Activated T-helper 9 cell treated with anti-CD3 and anti-CD28 coated beads, Interleukin-2, amount 50 U/mL, for 16 hours (primary cell): ENCODE measurements at places on chromosomes 16 and 17.

DNA sequence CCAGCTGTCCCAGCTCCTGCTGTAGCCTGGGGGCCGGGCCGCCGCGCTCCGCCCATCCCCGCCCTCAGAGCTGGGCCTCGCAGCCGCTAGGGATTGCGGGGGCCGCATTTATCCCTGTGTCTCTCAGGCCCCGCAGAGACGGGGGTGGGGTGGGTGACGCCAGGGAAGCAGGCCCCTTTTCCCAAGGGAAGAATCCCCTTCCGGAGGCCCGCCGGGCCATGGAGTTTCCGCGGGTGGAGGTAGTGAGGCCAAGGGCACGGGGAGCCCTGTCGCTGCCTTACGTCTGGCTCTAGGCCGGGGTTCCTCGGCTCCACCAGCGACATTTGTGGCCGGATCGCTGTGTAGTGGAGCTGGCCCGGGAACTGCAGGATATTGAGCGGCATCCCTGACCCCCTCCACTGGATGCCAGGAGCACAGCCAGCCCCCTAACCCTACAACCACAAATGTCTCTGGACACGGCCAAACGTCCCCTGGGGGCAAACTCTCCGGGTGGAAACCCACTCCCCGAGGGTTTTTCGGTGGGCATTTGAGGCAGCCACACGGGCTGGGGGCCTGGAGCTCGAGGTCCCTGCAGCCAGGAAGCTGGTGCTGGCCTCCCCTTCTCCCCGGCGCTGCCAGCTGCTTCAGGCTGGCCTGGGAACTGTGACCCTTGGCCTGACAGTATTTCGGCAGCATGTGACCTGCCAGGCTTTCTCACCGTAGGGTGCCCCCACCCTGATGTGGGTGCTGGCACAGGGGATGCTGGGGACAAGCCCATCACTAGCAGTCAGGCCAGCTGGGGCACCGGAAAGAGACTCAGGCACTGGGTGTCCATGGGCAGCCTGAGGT lies 12.0 kb upstream of the CD300A start:
- peak; percentile 55 for DNase-seq

GRCh38 chr17:70969521-70970034 lies 800.2 kb downstream of the KCNJ2 start:
- no peak for DNase-seq

DNA sequence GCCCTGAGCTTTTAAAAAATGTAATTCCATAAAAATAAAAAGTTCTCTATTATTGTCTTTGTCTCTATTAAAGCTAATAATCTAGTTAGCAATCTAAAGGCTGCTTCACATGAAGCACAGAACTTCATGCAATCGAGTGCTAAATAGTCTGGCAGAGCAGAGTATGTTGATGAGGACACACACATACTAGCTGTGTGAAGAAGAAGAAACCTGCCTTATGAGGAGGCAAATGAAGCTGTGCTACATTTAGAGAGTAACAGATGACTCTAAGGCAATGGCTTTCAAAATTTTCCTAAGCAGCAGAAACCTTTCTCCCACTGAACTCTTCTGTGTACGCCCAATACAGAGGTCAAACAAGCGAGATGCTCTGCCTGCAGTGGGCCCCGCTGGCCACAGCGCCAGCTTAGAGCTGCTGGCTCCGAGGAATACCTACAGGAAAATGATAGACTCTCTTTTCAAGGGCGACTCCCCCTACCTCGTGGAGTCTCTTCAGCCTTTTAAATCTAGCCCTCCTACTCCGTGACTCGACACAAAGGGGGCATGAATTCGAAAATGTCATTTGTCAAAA lies 39.2 kb downstream of the GNA13 start:
- no peak for DNase-seq

DNA sequence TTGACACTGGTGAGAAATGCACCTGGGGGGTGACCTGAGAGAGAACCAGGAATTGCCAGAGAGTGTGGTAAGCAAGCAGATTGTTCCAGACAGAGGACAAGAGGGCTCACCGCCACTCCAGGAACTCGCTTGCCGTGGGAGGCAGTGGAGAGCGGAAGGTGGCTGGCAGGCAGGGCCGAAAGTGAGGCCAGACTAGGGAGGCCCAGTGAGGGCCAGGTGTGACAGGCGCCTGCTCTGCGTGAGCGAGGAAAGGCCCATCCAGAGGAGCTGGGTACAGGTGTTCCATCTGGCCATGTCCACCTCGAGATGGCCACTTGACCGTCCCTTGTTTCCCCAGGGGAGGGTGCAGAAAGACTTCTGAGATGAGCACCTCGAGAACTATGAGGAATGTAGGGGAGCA lies 11.9 kb upstream of the MYO15B start:
- no peak for DNase-seq

DNA sequence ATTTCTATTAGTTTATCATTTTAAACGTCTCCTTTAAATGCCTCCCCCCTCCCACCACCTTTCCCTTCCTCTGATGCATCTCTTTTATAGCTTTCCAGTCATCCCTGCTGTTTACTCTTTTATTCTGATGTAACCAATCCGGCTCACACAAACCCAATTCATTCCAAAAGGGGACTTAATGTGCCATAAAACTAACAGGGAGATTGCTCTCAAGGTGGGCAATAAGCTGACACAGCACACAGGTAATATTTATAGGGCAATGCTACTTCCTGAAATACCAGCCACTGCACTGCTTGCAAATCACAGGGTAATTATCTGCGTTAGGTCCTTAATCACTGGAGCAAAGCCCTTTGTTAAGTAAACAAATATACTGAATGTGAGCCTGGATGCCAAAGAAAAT lies 23.3 kb upstream of the CA10 start:
- no peak for DNase-seq

DNA sequence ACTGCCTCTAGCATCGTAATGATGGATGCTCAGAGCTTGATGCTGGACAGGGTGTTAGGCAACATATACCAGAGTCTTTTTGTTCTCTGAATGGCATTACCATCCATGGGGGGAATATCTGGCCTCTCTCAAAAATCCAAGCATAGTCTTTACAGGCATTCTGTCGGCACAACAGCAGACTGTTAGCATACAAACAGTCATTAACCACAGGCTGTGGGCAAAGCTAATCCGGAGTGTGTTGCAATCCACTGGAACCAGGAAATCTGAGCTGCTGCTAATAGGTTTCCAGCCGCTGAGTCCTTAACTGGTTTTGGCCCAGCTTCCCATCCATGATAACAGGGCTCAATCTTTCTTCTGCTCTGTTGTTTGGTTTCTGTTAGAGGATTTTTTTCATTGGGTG lies 371.9 kb downstream of the HS3ST3B1 start:
- DNase-seq: no peak

- DNase-seq: no peak
Measured at GRCh38 chr17:71709271-71709890, 411.4 kb upstream of the SOX9 start.

- DNase-seq: no peak
Measured at GRCh38 chr16:70788668-70789594, 12.0 kb downstream of the VAC14 start.

GRCh38 chr16:88804173-88804551 lies 573 bp downstream of the CDT1 start:
- DNase-seq: no peak

DNA sequence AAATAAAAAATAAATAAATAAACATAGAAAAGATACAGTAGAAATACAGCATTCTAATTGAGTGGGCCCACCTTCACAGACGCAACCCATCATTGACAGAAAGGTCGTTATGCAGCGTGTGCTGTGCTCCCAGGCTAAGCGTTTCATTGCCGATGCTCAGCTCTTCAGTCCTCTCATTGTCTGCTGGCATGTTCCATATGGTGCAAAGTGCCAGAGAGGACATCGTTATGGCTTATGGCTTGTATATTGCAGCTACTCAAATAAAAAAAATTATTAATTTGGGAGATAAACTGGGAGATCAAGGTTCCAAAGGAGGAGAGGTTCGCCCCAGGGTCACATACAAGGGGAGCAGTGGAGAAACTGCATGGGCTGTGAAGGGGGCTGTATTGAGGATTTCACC lies 11.3 kb upstream of the UBALD2 start:
- no peak for DNase-seq
